ENCODE measurements at places on chromosomes 3 and 15.

- DNase-seq: no peak
Measured at GRCh38 chr3:179438841-179439240, 12.4 kb downstream of the GNB4 start.

- no peak for DNase-seq
Measured at GRCh38 chr3:12179441-12179840, 20.7 kb upstream of the TIMP4 start.

- DNase-seq: no peak
Measured at GRCh38 chr15:60135961-60136360, 131.8 kb downstream of the FOXB1 start.

- DNase-seq: no peak
Measured at GRCh38 chr15:57109005-57109404, 190.6 kb downstream of the TCF12 start.

GRCh38 chr15:36251450-36251849 lies 328.0 kb upstream of the CDIN1 start:
- DNase-seq: no peak

DNA sequence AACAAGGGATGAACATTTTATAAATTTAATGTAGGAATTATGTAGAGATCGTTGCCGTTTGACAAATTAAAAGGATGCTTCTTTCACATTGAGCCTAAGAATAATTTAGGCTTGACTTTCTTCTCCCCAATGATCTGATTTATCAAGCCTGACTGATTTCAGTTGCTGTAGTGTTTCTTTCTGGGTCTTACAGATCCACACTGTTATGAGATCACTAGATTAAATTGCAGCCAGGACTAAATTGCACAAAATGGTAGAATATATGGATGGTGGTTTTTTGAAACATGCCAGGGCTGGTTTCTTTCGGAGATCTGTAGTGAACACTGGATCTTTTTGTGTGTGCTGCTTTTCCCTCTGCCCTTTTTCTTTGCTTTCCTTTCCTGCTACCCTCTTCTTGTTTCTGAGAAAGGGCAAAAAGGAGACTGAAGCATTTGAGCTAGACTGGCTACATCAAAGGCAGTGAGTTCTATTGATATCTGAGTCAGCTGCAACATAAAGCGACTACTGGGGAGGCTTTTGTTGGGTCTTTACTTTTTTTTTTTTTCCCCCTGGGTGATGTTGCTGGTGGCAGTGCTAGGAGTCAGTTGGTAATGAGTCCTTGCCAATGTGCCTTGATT lies 83.0 kb downstream of the AKAP13 start:
- DNase-seq: no peak

GRCh38 chr3:172104471-172105072 lies 65.2 kb downstream of the FNDC3B start:
- DNase-seq: no peak

DNA sequence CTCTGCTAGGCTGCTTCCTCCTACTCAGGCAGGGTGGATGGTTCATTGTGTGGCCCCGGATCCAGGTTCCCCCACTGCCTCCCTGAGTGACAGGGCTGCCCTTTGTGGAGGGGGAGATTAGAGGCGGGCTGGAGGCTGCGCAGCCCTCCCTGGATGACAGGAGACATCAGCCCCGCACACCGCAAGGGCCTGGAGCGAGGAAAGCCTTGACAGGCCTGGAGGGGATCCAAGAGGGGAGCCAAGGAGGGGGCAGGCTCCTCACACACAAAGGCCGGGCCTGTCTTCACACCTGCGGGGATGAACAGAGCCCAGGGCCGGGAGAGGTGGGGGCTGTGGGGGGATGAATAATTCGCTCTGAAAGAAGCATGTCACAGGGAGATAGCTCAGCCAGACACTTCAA lies 72.9 kb downstream of the RPN1 start:
- no peak for DNase-seq

DNA sequence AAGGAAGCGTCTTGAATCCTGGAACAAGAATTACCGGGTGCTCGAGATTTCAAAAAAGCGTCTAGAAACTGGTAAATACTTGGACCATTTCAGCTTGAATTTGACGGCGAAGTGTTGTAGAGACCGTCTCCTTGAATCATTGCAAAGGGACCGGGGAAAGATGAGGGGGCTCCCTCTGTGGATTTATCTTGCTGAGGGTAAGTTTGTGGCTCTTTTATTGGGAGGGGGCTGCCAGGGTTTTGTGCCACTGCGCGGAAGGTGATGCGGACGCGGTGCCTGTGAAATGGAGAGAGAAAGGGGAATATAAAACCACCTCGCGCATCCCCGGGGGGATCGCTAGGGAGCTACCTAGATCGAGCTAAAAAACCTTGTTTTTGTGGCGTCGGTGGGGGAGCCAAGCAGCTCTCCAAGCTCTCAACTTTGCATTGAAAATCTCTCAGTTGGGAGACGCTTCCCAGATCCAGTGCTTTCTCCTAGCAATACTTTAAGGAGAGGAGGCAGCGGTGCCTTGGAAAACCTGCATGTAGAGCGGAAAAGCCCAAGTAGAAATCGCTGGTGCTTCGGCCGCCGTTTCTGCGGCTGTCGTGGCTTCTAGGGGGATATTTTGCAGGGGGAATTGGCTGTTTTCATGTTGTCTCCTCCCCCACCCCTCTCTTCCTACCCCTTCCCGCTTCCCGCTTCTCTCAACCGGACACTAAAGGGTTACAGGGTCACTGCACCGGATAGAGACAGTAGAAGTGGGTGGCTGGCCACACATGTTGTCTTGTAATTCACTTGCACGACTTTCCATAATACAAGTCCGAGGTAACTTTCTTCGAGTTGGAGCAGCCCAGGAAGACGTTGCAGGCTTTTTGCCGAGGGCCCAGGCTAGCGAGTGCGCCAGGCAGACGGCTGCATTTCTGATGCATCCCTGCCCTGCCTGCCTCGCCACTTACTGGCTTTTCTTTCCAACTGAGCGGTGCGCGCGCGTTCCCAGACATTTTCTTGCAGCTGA lies 187.6 kb downstream of the NLGN1 start:
- DNase-seq: no peak

GRCh38 chr3:15808679-15809310 lies 11.0 kb upstream of the ANKRD28 start:
- no peak for DNase-seq

- DNase-seq: no peak
Measured at GRCh38 chr15:72685925-72686794, at the start of the genes BBS4 and HIGD2B. Gene BBS4, plus strand, starts transcription at chr15:72686207. Its CDS starts 21 bp downstream, at chr15:72686228. Gene HIGD2B, minus strand, starts transcription at chr15:72686182. Its CDS starts 9,808 bp downstream, at chr15:72676374.

DNA sequence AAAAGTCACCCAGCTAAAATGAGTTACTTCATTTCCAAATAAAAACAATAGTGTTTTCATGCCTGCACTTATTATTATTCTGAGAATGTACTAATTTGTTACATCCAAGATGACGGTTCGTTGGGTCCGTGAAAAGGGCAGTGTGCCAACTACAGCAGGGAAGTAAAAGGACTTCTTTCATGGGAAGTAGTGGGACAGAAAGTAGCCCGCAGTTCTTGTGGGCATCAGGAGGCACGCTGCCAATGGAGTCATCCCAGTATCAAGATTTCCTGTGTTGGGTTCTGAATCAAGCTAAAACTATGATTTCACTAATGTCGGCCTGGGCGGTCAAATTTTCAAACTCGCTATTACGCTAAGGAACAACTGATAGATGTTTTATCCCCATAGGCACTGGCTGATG lies 254.5 kb upstream of the SOX2 start:
- no peak for DNase-seq

DNA sequence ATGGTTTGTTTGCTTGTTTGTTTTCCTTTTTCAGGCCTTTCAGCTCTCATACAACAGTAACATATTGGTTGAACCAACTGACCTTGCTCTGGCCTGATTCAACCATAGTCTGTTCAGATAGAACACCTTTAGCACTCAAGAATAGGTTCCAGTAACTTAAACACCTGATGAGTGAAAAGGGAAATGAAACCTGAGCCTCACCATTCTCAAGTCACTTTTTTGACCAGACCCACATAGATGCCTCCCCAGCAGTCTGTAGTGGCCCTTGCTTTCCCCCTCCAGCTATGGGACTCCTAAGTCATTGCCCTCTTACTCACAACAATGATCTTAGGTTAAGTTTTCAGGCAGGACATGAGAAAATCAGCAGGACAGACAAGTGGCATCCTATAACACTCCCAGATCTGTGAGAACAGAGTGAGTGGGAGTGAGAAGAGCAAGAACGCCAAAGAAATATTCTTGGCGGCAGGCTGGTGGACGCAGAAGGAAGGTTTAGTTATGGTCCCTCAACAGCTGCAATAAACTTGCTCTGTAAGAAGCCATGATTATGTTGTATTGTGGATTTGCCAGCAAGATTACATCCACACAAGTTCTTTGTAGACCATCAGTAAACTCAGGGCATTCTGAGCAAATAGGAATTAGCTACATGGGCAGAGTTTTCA lies 367.5 kb downstream of the MECOM start:
- no peak for DNase-seq

DNA sequence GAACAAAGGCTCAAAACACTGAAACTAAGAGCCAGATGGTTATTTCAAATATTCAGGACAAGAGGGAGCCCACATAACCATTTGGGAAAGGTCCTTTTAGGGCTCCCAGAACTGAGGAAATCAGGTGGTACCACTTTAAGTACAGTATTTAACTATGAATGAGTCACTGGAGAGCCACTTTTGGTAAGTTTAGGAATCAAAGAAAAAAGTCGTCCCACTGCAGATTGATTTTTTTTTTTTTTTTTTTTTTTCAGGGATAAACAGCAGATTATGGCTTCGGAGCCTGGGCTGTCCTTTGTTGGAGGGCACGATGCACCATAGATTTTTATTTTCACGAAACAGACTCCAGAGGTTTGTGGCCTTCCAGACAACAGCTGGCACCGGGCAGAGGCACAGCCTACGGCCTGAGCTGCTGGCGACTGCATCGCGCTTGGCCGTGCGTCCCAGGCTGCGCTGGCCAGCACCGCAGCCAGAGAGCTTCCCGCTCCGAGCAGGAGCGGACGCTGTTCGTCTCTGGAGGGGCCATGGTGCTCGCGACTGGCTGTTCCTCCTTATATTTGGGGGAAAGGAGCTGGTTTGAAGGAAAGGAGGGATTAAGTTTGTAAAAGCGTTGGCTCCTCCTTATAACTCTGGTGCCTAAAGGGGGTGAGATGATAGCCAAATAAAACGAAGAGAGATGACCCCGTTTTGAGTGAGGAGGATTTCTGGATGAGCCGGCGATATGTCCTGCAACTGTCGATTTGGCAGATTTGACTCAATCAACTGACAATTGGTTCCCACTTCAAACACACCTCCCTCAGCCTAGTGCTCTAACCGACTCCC lies 152.9 kb upstream of the GOLIM4 start:
- DNase-seq: no peak

- no peak for DNase-seq
Measured at GRCh38 chr3:44981751-44982150, 5.7 kb downstream of the EXOSC7 start.

- no peak for DNase-seq
Measured at GRCh38 chr3:136109499-136109898, 86.6 kb downstream of the MSL2 start.

DNA sequence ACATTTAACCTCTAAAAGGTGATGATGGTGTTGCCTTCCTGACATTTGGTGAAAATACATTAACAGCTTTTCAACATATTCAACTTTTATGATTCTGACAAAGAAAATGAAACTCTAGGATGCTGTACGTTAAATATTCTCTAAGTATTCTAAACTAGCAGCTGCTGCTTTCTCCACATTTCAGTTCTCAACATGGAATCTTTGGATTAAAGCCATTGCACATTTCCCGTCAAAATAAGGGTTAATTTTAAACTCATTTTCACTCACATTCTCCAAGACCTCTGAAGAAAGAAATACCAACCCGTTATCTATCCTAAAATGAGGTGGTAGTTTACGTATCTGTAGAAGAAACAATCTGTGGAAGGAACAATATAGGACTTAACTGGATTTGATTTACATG lies 655.7 kb upstream of the ARPP21 start:
- no peak for DNase-seq

- DNase-seq: no peak
Measured at GRCh38 chr15:44654858-44655257, 8.6 kb downstream of the SPG11 start.

GRCh38 chr15:39665629-39666250 lies 84.9 kb downstream of the THBS1 start:
- no peak for DNase-seq

- DNase-seq: no peak
Measured at GRCh38 chr15:62799919-62800318, 242.6 kb upstream of the TPM1 start.

DNA sequence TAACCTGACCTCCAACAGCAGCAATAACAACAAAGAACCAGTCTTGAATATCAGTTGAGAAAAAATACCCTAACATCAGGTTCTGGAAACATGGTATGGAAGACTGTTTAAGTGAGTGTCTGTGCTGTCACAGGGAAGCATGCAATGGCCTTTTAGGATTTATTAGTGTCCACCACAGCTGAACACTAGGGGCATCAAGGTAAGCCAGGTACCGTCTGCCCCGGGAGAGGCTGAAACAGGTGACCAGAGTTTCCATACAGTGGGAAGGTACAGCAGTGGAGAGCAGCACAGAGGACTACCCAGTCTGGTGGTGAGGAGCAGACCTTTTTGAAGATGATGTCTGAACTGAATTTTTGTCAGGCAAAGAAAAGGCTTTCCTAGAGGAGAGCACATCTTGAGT lies 18.4 kb downstream of the ZDHHC23 start:
- no peak for DNase-seq

- DNase-seq: no peak
Measured at GRCh38 chr15:100001405-100001804, 268.2 kb upstream of the LYSMD4 start.

- DNase-seq: no peak
Measured at GRCh38 chr3:77204788-77205187, 164.9 kb downstream of the ROBO2 start.

GRCh38 chr15:71715914-71716313 lies 94.4 kb upstream of the NR2E3 start:
- DNase-seq: no peak

- DNase-seq: no peak
Measured at GRCh38 chr3:473033-473800, 276.7 kb downstream of the CHL1 start.

GRCh38 chr3:171351676-171352075 lies 108.5 kb downstream of the TNIK start:
- no peak for DNase-seq

GRCh38 chr3:195828762-195829161 lies 17.0 kb upstream of the MUC4 start:
- DNase-seq: no peak

DNA sequence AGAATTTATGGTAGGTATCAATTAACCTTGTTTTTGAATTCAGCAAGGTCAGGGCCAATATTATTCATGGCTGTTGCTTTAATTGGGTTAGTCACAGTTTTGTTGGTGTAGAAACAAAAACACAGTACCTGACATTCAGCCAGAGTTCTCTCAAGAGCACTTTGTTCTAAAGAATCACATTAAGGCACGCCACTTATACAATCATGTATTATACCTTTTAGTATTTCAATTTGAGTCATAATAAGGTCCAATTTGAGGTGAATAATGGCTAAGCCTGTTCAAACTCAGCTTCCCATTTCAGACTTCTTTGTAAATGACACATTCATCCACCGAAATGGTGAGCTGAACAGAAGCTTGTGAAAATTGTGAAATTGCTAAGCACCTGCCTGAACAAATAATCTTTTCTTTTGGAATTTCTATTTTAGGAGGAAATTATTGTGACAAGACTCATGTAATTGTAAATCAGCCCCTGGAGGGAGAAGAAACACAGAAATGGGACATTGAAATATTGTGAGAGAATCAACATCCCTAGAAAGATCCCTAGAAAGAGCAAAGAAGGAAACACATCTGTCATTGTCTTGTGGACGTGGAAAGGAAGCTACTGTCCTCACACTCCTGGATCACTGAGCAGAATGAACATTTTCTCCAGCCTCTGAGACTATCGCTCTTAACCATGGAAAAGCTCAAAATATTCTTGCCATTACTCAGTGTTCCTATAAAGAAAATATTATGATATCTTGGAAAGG lies 29.3 kb downstream of the RIOX2 start:
- no peak for DNase-seq

GRCh38 chr3:30421266-30421665 lies 185.1 kb upstream of the TGFBR2 start:
- no peak for DNase-seq

Data from SIG-M5 (cell line).